AG09319 (cell line): ENCODE measurements at places on chromosomes 4 and X.

DNA sequence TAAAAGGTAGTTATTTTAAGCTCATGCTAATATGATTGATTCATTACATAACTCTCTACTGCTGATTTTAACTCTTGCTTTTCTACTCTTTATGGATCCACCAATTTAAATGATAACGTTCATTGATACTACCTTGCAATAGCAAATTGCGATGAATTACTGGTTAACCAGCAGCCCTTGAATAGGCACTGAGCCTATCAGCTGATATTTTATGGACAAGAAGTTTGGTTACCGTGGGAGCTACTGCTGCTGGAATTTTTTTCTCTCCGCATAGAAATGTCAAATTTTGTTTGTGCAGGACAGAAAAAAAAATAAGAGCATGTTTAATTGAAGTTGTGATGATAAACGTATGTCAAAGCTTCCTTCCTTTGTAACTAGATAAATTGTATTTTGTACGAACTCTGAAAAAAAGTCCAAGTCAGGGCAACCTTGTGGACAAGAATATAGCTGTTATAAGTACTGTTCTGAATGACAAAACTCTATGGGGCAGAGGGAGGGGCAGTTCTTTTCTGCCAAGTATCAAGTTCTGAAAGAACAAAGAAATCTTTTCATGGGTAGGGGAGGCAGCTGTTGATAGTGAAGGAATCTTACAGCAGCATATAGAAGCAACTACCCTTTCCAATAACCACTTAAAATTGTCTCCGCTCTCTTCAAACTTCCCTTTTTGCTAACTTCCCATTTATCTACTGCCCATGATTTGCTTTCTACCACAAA, 434.9 kb upstream of the PABPC4L start:
- no peak for DNase-seq

- DNase-seq: no peak
These were observed 15.0 kb downstream of the NKX3-2 start for GRCh38 chr4:13529128-13529919.

DNA sequence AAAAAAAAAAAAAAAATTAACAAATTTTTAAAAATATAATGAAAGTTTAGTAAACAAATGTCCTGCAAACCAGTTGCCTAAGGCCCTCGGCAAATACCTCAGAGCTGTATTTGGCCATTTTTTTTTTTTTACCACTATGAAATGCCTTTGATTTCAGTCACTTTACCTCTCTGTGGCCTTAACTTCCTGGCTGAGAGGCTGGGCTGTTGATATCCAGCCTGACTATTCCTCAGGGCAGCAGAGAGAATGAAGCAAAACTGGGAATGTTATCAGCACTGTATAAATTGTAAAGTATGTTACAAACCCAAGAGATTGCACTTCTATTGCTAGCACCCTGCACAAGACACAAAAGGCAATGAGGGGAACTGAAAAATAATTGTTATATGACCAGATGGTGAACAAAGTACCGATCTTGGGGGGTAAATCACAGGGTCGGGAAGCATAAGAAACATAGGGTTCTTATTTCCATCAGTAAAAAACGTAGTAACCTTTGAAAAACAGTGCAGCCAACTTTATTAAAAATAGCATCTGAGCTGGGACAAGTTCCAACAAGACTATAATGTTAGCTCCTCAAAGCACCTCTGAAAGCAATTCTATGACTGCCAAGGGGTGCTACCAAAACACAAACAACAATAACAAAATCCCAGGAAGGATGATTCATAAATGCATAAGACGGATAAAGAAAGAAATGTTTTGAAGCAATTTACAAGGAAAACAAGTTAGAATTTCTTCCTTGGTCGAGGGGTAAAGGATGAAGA, 18.1 kb downstream of the USP46 start:
- DNase-seq: no peak

DNA sequence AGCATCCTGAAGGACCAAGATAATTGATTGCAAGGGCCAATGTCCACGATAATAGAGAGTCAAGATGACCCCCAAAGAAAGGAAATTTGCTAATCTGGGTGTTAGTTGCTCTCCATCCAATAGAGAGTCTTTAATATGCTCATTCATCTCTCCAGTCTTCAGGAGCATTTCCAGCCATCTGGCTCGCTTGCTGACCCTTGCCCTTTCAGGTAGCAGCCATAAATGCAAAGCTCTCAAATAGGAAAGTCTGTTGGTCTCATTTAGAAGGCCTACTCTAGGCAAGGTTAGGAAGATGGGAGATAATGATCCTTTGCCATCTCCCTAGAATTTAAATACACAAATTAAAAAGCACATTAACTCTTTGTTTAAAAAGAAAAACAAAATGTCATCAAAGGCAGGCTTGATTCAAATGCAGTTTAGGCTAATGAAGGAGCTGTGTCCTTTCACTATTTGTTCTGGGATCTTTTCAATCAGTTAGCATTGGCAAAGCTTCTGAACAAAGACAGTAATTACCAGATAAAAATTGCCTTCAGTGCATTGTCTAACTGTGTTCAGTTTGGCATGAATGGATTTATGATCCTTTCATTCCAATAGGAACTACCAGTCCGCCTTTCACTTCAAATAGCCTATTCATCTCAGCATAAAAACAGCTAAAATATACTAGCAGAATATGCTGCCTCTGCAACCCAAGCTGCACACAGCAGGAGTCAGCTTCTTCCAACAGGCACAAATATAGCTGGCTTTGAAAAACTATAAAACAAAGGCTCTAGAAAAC, 49.6 kb upstream of the ATXN3L start:
- no peak for DNase-seq
